ENCODE measurements at places on chromosomes 6 and 20.

DNA sequence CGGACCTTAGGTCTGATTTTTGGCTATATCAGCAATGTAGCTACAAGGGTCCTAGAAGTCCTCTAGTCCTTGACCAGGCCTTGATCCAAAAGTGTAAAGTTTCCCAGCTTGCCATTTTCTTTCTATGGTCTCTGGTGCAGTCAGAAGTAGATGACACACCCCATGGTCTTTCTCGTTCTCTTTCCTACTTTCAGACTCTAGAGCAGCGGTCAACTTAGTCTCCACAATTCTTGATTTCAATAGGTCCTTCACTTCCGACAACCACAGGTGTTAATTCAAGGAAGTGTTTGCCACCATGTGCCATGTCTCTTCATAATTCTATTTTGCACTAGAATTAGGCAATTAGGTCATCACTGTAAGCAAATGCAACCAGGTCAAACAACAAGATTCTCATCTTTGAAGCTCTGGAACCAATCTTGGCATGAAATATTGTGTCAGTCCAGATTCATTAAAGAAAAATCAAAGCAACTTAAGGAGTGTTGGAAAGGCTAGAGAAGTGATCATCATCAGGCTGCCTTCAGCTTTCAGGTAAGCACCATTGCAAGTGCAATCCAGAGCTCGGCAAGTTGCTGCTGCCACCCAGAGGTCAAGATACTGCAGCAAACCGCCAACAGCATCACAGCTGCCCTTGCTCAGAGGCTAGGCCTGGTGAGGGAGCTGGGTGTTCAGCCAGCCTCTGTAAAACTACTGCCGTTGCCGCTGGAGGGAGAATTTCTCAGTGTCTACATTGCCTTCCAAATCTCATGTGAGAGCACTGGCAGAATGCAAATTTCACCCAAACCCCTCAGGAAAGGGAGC lies 5.6 kb upstream of the SYNE1 start:
- DNase-seq = peak; percentile 3

DNA sequence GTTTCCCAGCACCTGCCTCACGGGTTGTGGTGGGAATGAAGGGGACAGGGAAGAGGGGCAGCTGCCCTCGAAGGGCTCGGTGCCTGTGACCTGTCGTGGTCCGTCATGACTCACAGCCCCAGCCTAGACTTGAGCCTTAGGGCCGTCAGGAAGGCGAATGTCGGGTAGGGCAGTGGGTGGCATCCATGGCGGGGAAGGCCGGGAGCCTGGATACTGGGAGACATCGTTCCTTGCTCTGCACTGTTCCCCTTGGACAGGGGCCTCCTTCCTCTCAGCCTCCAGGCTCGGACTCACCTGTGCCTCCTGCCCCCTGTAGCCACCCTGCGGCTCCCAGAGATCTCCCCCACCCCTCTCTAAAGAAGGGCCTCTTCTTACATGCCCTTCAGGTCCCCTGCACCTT lies 52.2 kb upstream of the APCDD1L start:
- no peak for DNase-seq

- no peak for DNase-seq
These were observed 311.6 kb downstream of the MMUT start for GRCh38 chr6:49151461-49151860.

DNA sequence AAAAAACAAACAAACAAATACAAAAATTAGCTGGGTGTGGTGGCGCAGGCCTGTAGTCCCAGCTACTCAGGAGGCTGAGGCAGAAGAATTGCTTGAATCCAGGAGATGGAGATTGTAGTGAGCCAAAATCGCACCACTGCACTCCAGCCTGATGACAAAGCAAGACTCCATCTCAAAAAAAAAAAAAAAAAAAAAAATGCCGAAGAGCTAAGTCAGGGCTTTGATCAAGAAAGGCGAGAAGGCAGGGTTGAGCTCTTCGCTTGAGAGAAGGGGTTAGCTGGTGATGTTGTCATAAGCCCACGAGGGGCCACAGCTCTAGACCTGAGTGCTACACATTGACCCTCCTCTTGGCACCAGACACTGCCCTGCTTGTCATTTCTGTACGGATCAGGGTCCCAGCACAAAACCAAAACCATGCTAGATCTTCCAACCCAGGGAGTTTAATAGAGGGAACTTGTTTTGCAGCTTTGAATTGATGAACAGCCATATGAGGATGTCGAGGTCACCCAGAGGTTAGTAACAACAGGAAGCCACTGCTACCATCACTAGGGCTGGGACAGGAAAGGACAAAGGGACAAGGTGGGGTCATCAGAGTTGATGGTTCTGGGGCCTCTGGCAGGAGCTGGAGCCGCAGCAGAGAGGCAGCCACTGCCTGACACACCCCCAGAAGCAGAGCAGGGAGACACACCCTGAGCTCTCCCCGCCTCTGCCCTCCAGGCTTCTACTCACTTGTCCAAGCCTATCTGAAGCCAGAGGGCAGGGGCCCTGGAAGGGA lies 122.7 kb downstream of the SNX5 start:
- DNase-seq = no peak

DNA sequence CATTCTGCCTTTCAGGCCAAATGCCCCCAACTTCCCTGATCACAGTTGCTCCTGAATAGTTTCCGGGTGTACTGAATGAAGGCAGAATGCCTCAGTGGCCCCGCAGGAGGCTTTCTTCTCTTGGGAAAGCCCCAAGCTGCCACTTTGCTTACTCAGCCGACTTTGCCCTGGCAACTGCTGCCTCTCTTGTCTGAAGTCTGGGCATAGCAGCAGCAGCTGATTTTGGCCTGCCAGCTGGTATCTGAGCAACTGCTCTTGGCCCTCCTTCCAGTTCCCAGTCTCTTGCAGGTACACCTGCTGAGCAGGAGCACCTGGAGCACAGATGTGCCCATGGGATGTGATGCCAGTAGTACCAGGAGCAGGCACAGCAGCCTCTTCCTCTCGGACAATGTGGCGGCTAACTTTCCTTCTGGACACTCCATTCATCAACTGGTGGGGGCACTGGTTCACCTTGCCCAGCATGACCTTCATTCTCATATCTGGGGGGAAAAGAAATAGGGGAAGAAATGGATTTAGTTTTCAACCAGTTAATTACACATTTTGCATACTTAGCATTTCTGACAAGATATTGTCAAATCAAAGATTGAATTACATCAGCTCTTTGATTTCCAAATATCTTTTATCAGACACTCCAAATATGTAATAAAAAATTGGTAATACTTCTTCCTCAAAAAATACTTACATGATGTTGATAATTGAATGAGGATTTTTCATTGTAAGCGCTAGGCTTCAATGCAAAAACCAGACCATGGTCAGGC lies 468.2 kb downstream of the PKHD1 start:
- DNase-seq = no peak

DNA sequence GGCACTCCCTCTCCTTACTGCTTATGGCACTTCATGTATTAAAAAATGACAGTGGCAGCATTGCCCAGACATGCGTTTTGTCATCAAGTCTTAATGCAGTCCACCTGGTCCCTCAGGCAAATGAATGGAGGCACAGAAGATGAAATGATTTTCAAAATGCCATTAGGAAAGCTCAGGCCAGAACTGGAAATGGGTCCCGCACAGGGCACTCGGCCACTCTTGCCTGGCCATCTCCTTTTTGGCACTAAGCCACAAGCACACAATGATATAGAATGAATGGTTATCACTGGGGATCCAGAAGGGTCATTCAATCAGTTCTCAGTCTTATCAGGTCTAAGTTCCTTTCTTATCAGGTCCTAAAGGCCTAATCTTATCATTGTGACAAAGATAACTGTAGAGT lies 15.6 kb downstream of the MAS1 start:
- DNase-seq = no peak

DNA sequence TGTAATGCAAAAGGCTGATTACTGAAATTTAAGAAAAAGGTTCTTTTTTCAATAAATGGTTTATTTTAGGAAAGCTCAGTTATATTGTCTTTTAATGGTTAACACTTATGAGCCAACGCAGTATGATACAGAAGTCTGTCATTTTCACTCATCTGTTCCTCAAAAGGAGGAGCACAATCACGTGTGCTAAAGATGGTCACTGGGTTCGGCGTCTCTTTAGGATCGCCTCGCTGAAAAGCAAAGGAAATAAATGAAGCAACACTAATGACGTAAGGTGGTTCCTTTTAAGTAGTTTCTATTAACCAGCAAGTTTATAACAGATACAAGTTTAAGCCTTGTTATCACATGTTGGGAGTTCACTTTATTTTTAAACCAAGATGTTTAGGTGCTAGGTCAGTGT lies 125.7 kb downstream of the MAP3K4 start:
- DNase-seq = no peak

- DNase-seq = no peak
These were observed 153.4 kb downstream of the FAXC start for GRCh38 chr6:99195986-99196655.

DNA sequence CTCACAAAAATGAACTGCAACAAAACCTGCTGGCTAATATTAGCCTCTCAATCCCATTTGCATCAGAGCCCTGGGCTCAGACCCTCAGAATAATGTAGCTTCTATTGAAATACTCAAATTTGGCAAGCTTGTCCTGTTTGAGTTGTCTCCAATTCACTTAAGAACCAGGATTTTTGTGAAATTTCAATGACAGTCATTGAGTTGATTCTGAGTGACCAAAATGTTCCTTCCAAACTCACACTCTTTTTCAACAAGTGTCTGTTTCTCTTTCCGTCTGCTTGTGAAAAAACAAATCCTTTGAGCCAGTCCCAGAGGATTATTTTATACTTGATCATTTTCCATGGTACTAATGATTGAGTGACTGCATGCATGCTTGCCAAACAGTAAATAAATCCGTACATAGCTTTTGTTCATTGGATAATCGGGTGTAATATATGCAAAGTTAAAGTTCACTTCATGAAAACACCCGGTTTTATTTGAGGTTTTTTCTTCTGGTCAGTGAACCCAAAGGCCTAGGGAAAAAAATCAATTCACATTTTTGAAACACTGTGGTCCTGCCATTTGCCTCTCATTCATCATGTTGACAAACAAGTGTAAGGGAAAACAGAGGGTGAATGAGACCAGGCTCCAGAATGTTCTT lies 16.4 kb upstream of the SLC22A2 start:
- DNase-seq = no peak

GRCh38 chr6:14373648-14374437 lies 256.3 kb downstream of the CD83 start:
- DNase-seq = no peak

- no peak for DNase-seq
These were observed 473.4 kb upstream of the MARCKS start for GRCh38 chr6:113383701-113384100.

- DNase-seq = peak; percentile 54
These were observed 155.9 kb downstream of the SLC24A3 start for GRCh38 chr20:19368351-19368750.

- no peak for DNase-seq
These were observed 424.5 kb upstream of the FLRT3 start for GRCh38 chr20:14761903-14762302.

DNA sequence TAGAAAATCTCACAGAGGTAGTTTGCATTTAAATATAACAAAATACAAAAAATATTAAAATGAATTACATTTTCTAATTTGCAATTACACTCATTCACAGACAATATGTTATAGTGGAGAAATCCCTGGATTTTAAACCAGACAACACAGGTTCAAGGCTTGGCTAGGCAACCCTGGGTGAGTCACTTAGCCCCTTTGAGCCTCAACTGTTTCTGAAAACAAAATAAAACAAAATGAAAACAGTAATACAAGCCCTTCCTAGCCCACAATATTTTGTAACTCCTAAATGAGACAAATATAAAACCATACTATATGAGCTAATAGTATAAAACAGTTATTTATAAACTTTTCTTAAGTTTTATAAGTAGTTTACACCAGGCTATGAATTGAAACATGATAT lies 41.0 kb downstream of the UQCC1 start:
- no peak for DNase-seq

DNA sequence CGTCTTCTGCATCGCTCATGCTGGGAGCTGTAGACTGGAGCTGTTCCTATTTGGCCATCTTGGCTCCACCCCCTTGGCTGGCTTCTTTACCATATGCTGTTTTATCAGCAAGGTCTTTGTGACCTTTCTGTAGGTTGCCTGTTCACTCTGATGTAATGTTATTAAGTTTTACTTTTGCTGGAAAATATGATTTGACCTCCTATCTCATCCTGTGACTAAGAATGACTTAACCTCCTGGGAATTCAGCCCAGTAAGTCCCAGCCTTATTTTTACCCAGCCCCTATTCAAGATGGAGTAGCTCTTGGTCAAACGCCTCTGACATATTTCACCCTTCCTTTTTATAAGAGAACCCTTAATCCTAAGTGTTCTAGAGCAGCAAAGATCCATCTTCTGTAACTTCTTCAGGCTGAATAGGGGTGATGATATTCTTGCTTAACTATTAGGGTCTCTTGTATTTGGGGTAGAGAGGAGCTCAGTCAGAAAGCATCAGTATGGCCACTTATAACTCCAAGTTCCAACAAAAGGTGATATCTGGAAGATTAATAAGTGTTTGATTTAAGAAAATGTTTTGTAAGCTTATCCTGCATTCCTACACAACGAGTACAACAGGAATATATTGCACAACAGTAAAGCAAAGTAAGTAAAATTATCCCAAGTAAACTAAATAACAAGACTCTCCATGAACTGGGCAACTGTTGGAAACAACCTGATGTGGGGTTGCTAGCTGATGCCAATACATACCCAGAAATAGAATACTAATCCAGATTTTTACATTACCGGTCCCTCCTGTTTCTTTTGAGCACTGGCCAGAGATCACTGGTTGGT lies 23.1 kb upstream of the HMGN3 start:
- DNase-seq = no peak

- DNase-seq = no peak
These were observed 1040.7 kb upstream of the ADGRB3 start for GRCh38 chr6:67594366-67594765.

DNA sequence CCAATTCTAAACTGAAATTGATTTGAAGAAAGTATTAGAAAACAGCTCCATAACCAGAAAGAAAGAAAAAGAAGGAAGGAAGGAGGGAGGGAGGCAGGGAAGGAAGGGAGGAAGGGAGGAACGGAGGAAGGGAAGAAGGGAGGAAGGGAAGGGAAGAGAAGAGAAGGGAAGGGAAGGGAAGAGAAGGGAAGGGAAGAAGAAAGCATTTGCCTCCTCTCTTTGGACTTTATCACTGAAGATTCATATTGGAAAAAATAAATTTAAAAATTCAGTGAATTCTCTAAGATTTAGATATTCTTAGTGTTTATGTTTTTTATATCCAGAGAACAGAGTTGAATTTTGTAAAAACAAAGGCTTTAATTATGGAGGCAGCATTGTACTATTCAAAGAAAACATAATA lies 68.5 kb upstream of the NXT1 start:
- no peak for DNase-seq

- no peak for DNase-seq
These were observed 136.1 kb upstream of the THEMIS start for GRCh38 chr6:128036808-128037570.

GRCh38 chr6:16402581-16402900 lies 164.2 kb downstream of the GMPR start:
- no peak for DNase-seq

All from anterior cingulate cortex (tissue), 58 donors.